ENCODE measurements at places on chromosomes 5 and 9.

DNA sequence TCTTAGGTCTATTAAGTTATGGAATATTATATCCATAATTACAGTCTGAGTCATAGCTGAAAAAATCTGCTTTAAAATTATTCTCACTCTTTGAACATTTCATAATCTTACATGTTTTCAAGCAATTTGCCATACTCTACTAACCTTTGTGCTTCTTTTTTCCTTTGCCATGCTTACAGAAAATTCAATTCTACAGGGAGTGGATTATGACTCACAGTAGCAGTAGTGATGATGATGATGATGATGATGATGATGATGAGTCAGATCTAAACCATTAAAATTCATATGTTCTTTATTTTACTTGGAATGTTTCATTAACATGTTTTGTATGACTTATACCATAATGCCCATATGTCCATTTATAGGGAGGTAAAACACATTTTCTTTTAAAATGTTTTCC lies 207.1 kb downstream of the VPS13A start:
- no peak for DNase-seq

DNA sequence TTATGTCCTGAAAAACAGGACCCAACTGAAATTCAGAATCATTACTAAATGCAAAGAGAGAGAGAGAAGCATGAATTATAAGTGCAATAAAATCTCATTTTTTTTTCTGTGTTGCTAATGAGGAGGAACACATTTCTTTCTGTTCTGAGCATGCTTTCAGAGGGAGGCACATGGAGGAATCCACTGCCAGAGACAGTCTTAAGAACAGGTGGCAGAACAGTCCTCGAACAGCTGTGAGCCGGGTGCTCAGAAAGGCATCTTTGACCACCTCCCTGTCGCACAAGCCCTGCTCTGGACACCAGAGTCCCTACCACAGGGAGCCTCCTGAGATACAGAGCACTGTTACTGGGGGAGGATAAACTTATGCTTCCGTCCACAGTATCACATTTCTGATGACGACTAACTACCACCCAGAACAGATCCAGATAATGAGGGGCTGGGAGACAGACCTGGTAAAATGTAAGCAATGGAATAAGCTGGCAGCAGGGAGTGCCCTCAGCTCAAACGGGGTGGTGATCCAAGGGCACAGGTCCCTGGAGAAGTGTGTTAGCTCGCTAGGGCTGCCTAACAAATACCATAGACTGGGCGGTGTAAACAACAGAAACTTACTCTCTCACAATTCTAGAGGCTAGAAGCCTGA lies 134.0 kb downstream of the SLC1A3 start:
- no peak for DNase-seq

- peak; percentile 73 for DNase-seq
Observed at GRCh38 chr9:134283111-134283515, 43.1 kb upstream of the RXRA start.

DNA sequence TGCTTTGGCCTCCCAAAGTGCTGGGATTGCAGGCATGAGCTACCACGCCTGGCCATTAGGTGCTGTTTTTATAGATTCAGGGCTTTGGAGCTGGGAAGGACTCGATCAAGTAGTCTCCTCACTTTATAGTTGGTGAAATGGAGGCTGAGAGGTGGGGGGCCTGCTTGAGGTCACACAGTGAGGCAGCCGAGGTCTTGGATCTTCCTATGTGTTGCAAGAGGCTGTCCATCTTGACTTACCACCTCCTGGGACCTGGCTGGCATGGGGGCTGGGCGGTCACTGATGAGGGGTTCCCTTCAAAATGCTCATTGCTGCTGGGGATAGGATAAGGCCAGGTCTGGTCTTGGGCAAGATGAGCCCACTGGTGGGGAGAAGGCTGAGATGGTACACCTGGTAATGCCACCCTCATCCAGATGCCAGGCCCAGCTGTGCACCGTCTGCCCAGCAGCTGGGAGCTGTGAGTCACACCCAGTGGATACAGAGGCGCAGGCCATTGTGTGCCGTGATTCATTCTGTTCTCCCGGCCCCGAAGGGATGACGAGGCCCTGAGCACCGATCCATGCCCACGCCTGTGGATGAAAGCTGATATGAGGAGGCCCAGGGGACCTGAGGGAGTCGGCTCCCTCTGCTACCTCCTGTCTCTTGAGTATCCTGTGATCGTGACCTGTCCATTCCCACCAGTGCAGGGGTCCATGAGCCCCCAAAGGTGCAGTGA lies 10.5 kb upstream of the NDST1 start:
- no peak for DNase-seq

DNA sequence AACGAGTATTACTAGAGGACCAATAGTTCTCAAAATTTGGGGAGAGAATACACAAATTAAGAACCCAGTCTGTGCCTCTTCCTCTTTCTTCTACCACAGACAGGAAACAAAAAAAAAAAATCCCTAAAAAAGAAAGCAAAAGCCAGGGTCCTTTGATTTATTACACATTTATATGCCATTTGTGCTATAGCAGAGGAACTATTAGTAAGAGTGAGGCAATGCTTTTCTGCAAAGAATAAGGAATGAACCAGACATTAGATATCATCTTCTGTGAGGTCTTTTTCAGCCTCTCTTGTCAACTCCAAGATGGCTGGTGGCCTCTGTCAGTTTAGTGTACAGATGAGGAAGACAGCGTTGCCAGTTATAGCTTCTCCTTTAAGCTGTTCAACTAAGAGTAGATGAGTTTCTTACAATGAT lies 127.6 kb downstream of the RFX3 start:
- no peak for DNase-seq

DNA sequence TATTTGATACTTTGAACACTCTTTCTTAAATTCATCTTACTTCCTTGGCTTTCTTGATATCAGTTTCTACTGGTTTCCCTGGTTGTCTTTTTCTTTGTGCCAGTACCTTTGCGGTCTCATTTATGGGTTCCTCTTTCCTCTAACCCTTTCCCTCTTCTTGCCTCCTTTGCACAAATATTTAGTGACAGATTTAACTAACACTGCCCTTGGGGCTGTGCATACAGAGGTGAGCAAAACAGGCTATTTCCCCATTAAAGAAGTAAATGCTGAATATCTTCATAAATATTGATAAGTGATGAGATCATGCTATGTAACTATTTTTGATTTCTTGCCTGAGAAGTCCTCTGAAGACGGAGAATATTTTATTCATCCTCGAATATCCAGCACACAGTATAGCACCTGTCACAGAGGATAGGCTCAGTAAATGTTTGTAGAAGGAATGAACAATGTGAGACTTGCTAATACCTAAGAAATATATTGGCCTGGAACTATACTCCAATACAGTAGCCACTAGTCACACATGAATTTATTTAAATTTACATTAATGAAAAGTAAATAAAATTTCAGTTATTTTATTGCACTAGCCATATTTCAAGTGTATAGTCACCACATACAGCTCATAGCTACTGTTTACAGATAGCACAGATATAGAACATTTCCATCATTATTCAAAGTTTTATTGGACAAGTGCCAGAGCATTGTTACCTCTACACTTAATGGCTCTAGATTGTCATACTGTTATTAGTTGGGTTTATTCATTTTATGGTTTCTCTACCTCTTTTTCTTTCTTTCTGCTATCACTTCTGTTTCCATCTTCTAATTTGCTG lies 90.4 kb downstream of the RIC1 start:
- DNase-seq, result no peak

GRCh38 chr5:125798307-125798706 lies 624.9 kb upstream of the GRAMD2B start:
- no peak for DNase-seq

DNA sequence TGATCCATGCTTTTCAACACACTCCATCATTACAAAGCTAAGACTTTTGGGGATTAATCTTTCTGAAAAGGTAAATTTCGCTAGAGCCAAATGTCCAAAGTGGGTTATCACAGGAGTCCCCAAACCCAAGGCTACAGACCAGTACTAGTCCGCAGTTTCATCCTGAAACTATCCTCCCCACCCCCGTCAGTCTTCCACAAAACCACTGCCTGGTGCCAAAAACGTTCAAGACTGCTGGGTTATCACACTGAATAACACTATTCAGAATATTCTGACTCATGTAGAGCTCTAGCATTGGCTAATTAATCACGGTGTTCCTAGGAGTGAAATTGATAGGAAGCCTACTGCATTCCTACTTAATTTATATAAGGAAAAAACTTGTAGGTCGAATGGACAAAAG lies 24.7 kb downstream of the ERP44 start:
- DNase-seq, result no peak

GRCh38 chr9:112261133-112261532 lies 72.3 kb downstream of the PTBP3 start:
- DNase-seq, result no peak

GRCh38 chr5:127013407-127013806 lies 17.0 kb downstream of the MARCHF3 start:
- no peak for DNase-seq

GRCh38 chr5:176547802-176548201 lies 1.3 kb upstream of the CDHR2 start:
- no peak for DNase-seq

DNA sequence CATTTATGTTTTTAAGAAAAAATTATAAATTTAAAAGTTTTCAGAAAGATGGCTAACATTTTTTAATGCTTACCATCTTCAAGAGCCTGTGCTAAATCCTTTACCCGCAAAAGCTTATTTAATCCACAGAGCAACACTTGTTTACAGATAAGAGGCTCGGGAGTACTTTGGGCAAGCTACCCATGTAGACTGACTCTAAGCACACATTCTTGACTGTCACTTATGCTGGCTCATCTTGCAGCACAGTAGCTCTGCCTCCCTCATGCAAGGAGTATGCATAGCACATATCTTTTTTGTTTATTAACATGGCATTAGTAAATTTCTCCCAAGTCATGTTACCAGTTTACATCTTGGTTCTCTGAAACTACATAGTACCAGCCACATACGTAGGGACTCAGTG lies 14.7 kb downstream of the SH3RF2 start:
- DNase-seq, result no peak

All from head of caudate nucleus (tissue), 42 donors.